ENCODE measurements at places on chromosomes 1 and 21. TPM values are rescaled to one million over a fixed set of nuclear protein-coding genes. Genes with fewer than 3 reads are reported as not detected.

The TIAM1 gene
- 0.21 TPM for polyA plus RNA-seq

The KANK4 gene
- 1.1 TPM for polyA plus RNA-seq

The PLEKHO1 gene
- 119 TPM for polyA plus RNA-seq

The FMO4 gene
- polyA plus RNA-seq: 1.1 TPM

The DNAJB4 gene
- polyA plus RNA-seq: 34.9 TPM

The TADA1 gene
- polyA plus RNA-seq: 7.4 TPM

The KAZN gene
- 0.56 TPM for polyA plus RNA-seq

The HES4 gene
- polyA plus RNA-seq: 20.2 TPM

The OR14K1 gene
- not detected for polyA plus RNA-seq

The LCE1C gene
- not detected for polyA plus RNA-seq

The H6PD gene
- polyA plus RNA-seq: 23.4 TPM

The KLHDC9 gene
- polyA plus RNA-seq: 0.34 TPM

The NUDT4B gene
- polyA plus RNA-seq: 12.5 TPM

The MAST2 gene
- polyA plus RNA-seq: 142 TPM

The AVPR1B gene
- not detected for polyA plus RNA-seq

The KLF17 gene
- not detected for polyA plus RNA-seq
